ENCODE measurements at places on chromosomes 12 and 14.
A peak's percentile ranks its signal among the peaks of the same experiment; 100 is the strongest.

- DNase-seq, result no peak
These were observed 29.0 kb upstream of the MAX start for GRCh38 chr14:65131301-65131701.

- no peak for DNase-seq
These were observed 1465.4 kb upstream of the FLRT2 start for GRCh38 chr14:84064316-84065125.

DNA sequence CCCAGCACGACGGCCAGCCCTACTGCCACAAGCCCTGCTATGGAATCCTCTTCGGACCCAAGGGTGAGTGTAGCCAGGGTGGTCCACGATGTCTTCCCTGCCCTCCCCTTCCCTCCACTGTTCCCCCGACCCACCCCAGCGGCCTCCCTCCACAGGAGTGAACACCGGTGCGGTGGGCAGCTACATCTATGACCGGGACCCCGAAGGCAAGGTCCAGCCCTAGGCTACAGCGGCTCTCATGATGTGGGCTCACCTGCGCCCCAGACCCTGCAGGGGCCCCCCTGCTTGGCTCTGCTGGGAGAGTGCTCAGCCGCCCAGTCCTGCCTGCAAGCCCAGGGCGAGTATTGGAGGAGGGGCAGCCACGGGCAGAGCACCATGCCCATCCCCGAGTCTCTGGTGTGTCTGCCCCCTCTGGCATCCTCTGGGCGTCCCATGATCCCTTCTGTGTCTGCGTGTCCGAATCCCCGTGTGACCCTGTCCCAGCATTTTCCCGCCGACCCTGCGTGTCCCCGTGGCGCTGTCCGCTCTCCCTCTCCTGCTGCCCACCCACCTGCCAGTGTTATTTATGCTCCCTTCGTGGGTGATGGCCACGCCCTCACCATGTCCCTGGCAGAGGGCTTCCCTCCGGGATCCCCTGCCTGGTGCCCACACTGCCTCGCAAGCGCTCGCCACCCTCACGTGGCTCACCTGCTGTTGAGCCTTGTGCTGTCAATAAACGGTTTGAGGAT is 5.0 kb downstream of the CRIP2 start:
- no peak for DNase-seq

GRCh38 chr14:57884175-57884574 is 18.3 kb upstream of the SLC35F4 start:
- no peak for DNase-seq

DNA sequence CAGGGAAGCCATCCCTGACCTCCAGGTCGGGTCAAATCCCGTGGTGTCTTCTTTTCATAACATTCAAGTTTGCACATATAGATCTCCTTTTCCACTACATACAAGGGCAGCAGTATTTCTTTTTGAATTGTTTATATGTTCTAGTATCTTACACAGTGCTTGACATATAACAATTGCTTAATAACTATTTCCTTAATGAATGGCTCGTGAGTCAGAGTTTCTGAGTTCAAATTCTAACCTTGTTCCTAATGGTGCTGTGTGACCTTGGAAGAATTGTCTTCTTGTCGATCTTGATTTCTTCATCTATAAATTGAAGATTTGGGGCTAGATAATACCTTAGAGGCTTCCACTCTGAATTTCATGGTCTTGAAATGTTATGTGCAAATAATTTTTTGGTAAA is 57.2 kb upstream of the PELI2 start:
- DNase-seq, result no peak

GRCh38 chr12:25014961-25015360 is 66.1 kb upstream of the BCAT1 start:
- no peak for DNase-seq

- peak; percentile 47 for DNase-seq
These were observed 23.8 kb upstream of the PHC1 start for GRCh38 chr12:8890313-8891085.

DNA sequence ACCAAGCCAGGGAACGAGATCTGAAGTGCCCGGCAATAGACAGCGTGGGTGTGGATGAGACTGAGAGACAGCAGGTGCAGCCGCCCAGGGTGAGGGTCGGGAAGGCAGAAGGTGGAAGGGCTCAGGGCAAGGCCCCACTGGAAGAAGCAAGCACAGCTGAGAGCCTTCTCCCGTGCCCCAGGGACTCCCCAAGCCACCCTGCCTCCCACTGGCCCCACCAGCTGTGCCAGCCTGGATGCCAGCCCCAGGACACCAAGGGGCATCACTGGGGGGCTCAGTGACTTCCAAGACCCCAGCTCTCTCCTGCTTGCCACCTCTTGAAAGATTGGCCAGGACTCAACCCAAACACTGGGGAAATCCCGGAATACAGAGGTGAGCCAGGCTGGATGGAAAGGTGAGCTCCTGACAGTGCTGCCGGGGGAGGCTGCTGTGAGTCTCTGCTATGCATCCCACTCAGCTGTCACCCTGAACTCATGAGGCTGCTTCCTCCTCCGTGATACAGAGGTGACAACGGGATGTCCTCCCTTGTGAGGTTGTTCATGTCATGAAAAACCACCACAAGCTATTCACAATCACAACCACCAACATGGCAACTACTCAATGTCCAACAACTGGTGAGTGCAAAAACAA is 13.8 kb downstream of the TESC start:
- no peak for DNase-seq
